ENCODE measurements at places on chromosomes 2 and 18.

GRCh38 chr18:23916338-23916737 lies 98.2 kb upstream of the TTC39C start:
- peaks cover 18% of the 10 kb centered on the region for H3K4me1 ChIP-seq
- H3K27me3 ChIP-seq: peaks cover 22% of the 10 kb centered on the region
- no peak overlapping the region for H3K27ac ChIP-seq
- no peak for DNase-seq

GRCh38 chr2:54557601-54558187 lies 101.6 kb downstream of the SPTBN1 start:
- no peaks in the 10 kb centered on the region for H3K27me3 ChIP-seq
- H3K36me3 ChIP-seq: peaks cover 6% of the 10 kb centered on the region
- H3K4me3 ChIP-seq: peak overlapping the region; percentile 95

DNA sequence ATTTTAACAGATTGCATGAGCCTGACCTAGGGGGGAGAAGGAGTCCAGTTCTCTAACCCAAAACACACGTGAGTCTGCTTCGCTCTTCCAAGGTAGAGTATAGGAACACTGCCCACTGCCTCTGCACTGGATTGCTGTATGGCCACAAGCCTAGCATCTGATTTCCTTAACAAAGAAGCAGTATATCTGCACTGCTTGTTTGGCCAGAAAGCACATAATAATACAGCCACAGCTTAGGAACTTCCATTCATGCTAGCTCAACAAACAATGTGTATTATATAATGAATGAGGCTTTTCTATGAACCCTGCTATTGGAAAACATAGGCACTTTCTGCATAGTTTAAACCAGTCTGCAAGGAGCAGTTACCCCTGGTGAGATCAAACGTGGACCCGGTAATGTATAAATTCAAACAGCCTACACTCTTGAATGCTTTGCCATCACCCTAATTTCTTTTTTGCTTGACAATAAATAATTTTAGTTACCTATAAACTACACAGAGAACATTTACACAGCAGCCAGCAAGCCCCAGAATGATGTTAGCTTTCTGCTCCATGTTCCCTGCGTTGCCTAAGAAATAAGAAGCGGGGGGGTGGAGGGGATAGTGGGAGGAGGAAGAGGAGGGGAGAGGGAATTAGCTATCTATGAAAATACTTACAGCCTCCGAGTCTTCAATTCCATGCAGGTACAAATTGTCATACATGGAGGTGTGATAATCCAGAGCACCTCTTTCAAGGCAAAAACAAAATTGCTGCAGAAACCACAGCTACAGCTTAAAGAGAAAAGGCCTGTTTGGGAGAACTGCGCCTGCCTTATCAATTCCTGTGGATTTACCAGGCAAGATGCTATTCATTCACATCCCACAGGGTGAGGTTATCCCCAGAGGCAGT lies 125.6 kb downstream of the CACNB4 start:
- no peak overlapping the region for H3K4me3 ChIP-seq
- H3K27me3 ChIP-seq: peaks cover 2% of the 10 kb centered on the region
- H3K36me3 ChIP-seq: no peaks in the 10 kb centered on the region
- peaks cover 6% of the 10 kb centered on the region for H3K4me1 ChIP-seq
- no peak for DNase-seq
- no peak overlapping the region for H3K27ac ChIP-seq

GRCh38 chr2:214311931-214312749 lies 98.7 kb upstream of the VWC2L start:
- no peak overlapping the region for H3K27ac ChIP-seq
- no peaks in the 10 kb centered on the region for H3K27me3 ChIP-seq
- H3K4me3 ChIP-seq: no peak overlapping the region
- DNase-seq: no peak
